ENCODE measurements at places on chromosomes 2 and 18.

GRCh38 chr2:166658901-166659300, 164.9 kb upstream of the SCN7A start:
- no peak overlapping the region for H3K4me3 ChIP-seq
- H3K27me3 ChIP-seq = no peaks in the 10 kb centered on the region
- H3K27ac ChIP-seq = no peak overlapping the region
- H3K4me1 ChIP-seq = no peaks in the 10 kb centered on the region
- DNase-seq = no peak

- H3K27me3 ChIP-seq = no peaks in the 10 kb centered on the region
- no peak overlapping the region for H3K4me3 ChIP-seq
- DNase-seq = no peak
- no peaks in the 10 kb centered on the region for H3K36me3 ChIP-seq
- H3K27ac ChIP-seq = no peak overlapping the region
These were observed 476.3 kb downstream of the SOX11 start for GRCh38 chr2:6168485-6168884.

DNA sequence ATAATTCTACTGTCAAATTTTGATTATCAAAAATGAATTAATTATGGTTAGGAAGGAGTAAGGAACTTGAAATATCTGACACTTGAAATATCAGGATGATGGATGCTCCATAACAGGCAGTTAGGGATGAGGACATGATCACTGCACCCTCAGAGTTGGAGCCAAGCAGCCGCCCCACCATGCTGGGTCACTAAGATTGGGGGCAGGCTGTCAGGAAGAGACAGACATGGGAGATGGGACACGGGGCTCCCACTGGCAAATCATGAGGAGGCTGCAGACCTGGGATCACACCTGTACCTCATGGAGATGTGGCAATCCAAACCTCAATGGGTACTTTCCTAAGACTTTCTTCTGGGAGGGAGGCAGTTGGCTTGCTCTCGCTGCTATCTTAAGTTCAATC, 982.0 kb upstream of the ZEB2 start:
- H3K27ac ChIP-seq = no peak overlapping the region
- H3K36me3 ChIP-seq = no peaks in the 10 kb centered on the region
- no peaks in the 10 kb centered on the region for H3K27me3 ChIP-seq
- no peak for DNase-seq
- no peak overlapping the region for H3K4me3 ChIP-seq

- no peak for DNase-seq
- H3K4me1 ChIP-seq = peaks cover 5% of the 10 kb centered on the region
- H3K27ac ChIP-seq = no peak overlapping the region
- no peaks in the 10 kb centered on the region for H3K36me3 ChIP-seq
- H3K27me3 ChIP-seq = no peaks in the 10 kb centered on the region
These were observed 28.8 kb downstream of the FBLN7 start for GRCh38 chr2:112166806-112167499.

DNA sequence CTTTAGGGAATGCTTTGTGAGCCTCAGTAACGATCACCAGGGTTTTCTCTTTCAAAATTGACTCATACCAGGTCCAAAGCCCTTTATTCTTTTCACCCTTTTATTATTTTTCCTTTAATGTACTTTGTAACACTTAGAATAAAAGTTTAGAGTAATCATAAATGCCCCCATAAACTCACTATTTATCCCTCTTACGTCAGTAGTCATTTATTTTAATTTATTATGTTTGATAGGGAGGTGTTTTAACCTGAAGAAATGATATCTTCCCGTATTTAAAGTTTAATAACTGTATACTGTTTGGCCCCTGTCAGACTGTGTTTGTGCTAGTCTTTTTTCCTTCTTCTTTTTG, 1.1 kb downstream of the TWSG1 start:
- H3K4me1 ChIP-seq = peaks cover 34% of the 10 kb centered on the region
- H3K4me3 ChIP-seq = peak overlapping the region; percentile 82
- peaks cover 18% of the 10 kb centered on the region for H3K36me3 ChIP-seq
- DNase-seq = no peak
- peaks cover 8% of the 10 kb centered on the region for H3K27me3 ChIP-seq

GRCh38 chr18:62017618-62018017, 124.8 kb upstream of the RNF152 start:
- no peak overlapping the region for H3K4me3 ChIP-seq
- H3K27ac ChIP-seq = no peak overlapping the region
- no peaks in the 10 kb centered on the region for H3K4me1 ChIP-seq

- no peaks in the 10 kb centered on the region for H3K27me3 ChIP-seq
- H3K4me1 ChIP-seq = no peaks in the 10 kb centered on the region
- H3K27ac ChIP-seq = no peak overlapping the region
- DNase-seq = no peak
- H3K4me3 ChIP-seq = no peak overlapping the region
These were observed 481.4 kb downstream of the CDH2 start for GRCh38 chr18:27695503-27695902.

DNA sequence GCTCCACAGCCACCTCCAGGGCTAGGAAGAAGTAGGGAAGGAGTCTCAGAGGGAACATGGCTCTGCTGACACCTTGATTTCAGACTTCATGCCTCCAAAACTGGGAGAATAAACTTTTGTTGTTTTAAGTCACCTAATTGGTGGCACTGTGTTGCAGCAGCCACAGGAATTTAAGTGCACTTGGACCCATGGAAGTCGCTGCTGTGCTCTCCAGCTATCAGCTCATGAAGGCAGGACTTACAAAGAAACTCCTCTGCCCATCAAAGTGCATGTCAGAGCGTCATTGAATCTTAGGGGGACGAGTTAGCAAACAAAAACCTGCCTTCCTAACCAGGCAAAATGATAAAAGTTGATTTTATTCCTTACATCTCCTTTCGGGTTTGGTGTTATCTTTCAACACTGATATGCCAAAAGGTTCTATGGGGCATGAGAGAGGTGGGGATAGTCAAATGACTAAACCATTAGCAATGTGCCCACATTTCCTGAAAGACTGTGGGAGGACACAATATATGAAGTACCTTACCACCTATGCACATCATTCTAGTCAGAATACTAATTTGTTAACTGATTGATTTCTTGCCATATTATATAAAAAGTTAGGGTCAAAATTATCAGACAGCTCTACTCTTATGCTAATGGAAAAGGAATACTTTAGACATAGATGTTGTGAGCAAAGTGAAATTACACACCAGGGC, 235.8 kb upstream of the TNP1 start:
- no peak overlapping the region for H3K27ac ChIP-seq
- peaks cover 8% of the 10 kb centered on the region for H3K27me3 ChIP-seq
- H3K4me3 ChIP-seq = no peak overlapping the region
- DNase-seq = no peak
- H3K4me1 ChIP-seq = peaks cover 12% of the 10 kb centered on the region
- no peaks in the 10 kb centered on the region for H3K36me3 ChIP-seq
